Glomerular endothelial cell (primary cell): ENCODE measurements at places on chromosomes 11 and 22. TPM values are rescaled to one million over a fixed set of nuclear protein-coding genes. Genes with fewer than 3 reads are reported as not detected.

DNA sequence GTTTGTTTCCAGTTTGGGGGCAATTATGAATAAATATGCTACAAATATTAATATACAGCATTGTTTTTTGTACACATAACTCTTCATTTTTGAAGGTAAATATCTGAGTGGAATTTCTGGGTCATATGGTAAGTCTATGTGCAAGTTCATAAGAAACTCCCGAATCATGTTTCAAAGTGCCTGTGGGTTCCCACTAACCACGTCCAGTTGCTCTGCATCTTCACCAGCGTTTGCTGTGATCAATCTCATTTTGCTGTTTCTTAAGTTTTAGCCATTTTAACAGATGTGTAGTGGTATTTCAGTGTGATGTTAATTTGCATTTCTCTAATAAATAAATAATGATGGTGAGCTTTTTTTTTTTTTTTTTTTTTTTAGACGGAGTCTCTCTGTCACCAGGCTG lies 14.2 kb upstream of the CSRP3 start:
- no peak for DNase-seq

Gene JAML
- total RNA-seq, result not detected in 2 replicates

Gene OR5T1
- not detected in 2 replicates for total RNA-seq

Gene OR8D4
- total RNA-seq, result not detected in 2 replicates

- DNase-seq, result no peak
Measured at GRCh38 chr11:93840981-93841380, 9.4 kb downstream of the VSTM5 start.
